ENCODE measurements at places on chromosomes 16 and 17.
A peak's percentile ranks its signal among the peaks of the same experiment; 100 is the strongest.

DNA sequence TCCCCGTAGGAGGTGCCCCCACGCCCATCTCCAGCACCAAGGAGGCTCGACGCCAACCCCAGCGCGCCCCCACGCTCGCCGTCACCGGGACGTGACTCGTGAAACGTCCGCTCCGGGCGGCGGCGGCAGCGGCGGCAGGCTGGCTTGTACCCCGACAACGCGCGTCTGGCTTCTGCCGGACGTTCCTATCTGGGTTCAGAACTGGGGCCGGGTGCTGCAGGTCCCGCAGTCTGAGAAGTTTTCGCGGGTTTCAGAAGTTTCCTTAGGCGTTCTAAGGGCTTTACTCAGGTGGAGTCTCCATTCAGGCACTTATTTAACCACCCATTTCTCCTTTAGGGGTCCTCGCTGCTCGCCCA lies 672 bp upstream of the ALKBH5 start:
- DNase-seq, result peak; percentile 84

DNA sequence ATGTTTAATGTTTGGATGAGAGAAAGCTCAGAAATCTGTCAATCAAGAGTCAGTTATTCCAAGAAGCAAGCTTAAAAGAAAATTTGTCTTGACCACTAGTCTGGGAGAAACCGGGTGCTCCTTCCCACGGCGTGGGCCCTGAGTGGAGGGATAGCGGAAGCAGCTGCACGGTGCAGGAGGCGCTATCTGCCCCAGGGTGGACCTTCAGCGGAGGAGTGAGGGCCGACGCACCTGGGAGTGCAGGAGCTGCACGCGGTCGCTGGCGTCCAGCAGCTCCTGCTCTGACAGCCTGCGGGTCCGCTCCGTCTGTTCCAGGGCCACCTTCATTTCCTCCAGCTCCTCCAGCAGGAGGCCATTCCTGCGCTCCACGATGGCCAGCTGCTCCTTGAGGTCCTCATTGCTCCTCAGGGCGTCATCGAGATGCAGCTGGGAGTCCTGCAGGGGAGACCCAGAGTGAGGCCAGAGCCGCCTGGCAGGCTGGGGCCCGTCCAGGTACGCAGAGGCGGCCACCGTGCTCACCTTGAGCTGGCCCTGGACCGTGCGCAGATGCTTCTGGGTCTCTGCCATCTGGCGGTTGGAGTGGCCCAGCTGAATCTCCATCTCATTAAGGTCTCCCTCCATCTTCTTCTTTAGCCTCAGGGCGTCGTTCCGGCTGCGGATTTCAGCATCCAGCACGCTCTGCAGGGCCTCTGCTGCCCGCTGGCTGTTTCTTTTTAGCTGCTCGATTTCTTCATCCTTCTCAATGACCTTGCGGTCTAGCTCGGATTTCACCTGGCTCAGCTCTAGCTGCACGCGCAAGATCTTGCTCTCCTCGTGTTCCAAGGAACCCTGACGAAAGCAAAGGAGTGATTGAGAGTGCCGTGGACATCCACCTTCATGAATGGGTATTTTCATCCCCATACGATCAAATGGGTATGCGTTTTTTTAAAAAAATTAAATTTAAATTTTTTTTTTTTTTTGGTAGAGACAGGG lies 63.5 kb downstream of the MYH13 start:
- DNase-seq, result no peak

DNA sequence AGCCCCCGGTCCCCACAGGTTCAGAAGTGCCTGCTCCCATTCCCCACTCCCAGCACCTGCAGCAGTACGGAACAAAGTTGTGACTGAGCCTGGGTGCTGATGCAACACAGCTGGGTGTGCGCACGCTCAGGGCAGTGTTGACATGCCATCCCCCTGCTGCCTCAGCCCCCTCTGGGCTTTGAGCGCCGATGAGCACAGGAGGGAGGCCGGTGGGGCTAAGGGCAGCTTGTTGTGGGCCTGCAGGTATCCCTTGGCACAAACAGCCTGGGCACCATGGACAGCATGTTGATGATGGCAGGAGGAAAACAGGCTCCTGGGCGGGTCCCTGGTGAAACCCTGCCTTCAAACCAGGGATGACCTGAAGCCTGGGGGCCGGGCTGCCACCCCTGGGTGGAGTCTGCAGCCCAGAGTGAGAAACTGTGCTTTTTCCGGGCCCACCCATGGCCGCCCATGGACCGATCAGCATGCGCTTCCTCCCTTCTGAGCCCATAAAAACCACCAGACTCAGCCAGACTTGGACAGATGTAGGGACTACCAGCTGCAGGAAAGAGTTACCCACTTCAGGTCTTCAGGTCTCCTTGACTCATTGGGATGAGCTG lies 175.5 kb downstream of the PHKB start:
- no peak for DNase-seq

DNA sequence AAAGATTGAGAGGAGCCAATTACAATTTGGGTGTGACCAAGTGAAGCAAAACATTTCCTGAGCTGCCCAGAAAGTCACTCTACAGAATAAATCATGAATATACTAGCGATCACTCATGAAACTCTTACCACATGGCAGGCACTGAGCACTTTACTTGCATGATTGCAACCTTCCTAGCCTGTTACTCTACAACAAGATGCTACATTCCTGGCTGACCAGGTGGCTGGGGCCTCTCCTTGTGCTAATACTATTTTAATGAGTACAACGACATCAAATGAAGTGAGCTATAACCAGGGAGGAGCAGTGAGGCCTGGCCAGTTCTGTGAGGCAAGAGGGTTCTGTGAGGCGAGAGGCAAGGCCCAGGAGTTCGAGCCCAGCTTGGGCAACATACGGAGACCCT lies 75.2 kb downstream of the CPPED1 start:
- no peak for DNase-seq

DNA sequence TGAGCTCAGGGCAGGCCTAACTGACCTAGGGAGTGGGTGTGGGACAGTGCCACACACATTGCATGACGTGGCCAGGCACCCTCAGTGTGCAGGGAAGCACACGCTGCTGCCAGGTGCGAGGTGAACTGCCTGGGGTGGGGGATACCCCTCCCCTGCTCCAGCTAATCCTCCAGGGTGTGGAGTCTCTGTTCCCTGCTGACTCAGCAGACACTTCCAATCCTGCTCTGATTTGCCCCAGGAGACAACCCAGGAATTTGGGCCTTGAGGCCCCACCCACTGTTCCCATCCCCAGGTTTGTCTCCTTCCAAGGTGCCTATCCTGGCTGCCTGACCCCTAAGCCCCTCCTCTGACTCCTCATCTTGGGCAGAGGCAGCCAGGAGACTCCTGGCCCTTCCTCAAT lies 10.7 kb downstream of the DLX3 start:
- DNase-seq, result no peak

DNA sequence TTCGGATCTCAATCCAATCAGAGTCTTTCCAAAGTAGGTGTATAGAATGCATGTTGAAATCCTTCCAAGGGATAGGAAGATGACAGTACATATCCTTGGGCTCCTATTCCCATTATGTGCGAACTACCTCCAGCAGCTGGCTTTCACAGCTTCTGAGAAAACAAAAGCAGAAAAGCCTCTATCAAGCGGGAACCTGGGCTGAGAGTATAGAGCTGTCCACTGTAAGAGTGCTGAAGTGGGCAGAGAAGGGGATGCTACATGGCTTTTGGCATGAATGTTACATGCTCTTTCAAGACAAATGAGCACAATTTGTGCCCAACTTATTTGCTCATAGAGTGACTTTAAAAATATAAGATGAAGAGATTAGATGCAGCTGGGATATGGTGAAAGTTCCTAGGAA lies 993.5 kb downstream of the CDH8 start:
- DNase-seq, result no peak

DNA sequence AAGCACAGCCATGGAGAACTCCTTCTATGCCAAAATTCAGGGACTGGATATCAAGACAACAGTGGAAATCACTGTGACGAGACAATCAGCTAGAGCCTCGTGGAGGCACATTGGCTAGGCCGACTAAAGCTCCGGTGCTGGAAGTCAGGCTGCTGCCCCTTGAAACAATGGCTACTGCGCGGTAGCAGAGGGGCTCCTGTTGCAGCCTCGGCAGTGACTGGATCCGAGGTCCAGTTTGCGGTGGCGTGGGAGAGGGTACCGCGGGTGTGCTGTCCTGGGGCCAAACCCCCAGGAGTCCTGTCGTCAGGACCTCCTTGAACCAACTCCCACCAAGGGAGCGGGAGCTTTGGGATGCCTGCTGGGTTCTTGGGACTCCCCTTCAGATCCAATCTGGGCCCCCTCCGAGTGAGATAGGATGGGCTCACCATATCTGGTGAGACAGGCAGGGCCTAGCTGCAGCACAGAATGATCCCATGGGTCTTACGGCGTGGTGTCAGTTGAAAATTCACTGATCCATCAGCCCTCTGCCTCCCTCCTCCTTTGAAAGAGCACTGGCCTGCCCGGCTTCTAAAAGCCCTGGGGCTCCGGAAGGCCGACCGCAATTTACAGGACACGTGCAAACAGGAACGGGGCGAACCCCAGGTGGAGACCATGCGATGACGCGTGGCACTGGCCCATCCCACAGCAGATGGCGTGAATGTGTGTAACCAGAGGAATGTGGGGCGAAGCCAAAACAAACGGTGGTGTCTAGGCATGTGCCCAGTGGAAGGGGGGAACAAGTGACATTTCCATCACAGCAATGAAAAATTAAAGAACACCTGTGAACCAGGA lies 15.8 kb upstream of the KCNJ18 start:
- no peak for DNase-seq

DNA sequence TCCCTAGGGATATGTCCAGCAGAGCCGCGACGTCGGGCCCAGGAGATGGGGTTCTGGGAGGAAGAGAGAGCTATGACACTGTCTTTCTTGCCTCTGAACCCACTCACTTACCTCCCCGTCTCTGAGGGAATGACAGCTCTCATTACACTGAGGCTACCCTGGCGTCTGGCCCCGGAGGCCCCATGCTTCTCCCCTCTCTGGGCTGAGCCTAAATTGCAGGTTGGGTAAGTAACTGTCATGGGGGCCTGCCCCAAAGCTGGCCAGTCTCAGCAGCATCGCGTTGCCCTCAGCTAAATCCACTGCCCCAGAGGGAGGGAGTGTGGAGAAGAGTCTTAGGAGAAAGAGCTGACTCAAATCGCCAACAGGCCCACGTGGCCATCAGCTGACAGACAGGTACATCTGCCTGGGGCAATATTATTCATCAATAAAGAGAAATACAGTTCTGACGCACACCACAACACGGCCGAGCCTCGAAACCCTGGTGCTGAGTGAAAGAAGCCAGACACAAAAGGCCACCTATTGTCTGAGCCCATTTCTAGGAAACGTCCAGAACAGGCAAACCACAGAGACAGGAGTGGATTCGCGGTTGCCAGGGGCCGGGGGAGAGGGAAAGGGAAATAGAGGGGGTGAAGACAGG lies 156.4 kb downstream of the C16orf95 start:
- no peak for DNase-seq

DNA sequence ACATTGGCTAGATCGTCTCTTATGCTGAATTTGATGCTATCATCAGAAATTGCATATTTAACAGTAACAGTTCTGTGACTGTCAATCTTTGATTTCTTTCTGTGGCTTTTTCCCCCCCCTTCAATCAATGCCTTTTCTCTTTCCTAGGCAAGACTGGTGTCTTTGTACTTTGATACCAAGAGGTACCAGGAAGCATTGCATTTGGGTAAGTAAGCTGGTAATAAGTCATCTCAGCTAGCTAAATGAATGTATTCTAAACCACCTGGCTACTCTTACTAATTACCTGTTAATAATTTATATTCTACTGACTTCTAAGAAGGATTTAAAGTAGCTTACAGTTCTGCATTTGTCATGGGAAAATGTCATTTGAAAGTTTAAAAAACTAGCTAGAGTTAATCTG lies 20.1 kb downstream of the PSMD11 start:
- DNase-seq, result no peak

GRCh38 chr16:55574811-55575210 lies 8.3 kb downstream of the CAPNS2 start:
- no peak for DNase-seq

- DNase-seq, result no peak
Observed at GRCh38 chr16:81614654-81615359, 164.3 kb upstream of the PLCG2 start.

DNA sequence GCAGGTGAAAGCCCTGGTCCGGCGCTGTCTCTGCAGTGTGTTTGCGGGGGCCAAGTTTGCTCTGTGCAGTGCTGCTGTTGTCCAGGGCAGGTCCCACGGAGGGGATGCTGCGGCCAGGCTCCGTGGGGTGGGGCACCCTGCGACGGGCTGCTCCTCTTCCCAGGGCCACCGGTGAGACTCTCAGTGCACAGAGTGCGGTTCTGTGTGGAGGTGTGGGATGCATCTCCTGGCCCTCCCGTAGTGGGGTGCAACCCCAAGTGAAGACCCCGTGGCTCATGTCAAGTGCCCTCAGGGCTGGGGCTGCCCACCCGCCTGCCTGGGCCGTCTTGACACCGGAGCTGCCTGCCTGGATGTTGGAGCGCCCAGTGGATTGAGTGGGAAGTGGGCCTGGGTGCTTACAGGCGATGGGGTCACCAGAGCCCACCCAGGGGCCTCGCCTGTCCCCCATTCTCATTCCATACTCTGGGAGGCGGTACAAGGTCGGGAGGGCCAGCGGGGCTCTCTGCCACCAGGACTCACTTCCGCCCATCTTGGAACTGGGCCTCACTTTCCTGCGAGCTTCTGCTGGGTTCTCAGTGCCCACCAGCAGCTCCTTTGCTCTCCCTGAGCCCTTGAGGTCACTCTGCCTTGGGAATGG lies 119.9 kb downstream of the BANP start:
- no peak for DNase-seq

All from GM10248 (cell line).